ENCODE measurements at places on chromosomes 7 and 10.

GRCh38 chr7:28203508-28204240 lies 23.1 kb upstream of the JAZF1 start:
- no peak for DNase-seq

DNA sequence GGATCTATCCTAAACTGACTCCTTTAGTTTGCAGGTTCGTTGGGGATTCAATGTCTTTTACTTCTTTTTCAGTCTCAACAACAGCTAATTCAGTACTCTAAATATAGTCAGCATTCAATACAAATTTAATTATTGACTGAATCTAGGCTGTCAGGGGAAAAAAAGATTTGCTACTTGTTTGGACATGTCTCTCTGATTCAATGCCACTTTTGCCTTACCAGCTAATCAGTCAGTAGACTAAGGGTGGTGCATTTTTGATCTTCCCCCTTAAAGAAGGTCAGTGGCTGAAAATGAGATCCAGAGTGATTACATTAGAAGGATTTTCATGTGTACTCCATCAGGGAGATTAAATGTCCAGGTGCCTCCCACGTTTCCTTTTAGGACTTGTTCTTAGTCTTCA lies 145.1 kb downstream of the C1GALT1 start:
- no peak for DNase-seq

- DNase-seq = no peak
These were observed at the start of gene ABCB4 for GRCh38 chr7:87475359-87476178. ABCB4 (minus strand) TSS chr7:87475680; CDS start chr7:87475465, 215 bp downstream.

GRCh38 chr10:7942859-7943258 lies 111.6 kb upstream of the GATA3 start:
- no peak for DNase-seq

DNA sequence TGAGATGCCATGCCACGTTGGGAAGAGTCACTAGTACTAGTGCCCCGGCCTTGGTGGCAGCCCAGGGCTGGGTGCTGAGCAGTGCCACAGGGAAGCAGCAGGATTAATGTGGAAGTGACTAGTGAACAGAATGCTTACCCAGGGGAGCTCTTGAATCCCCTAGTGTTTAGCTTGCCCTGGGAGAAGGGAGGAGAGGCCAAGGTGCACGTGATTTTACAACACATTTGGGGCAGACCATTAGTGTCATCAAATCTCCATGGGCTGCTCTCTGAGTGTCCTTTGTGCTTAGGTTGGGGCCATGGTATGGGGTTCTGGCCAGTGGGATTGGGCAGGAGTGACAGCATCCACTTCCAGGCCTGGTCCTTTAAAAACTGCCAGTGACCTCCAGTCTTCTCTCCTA lies 37.5 kb downstream of the ARHGAP22 start:
- DNase-seq = no peak

- no peak for DNase-seq
These were observed 518.4 kb downstream of the CCSER2 start for GRCh38 chr10:84846658-84847316.

- no peak for DNase-seq
These were observed 6.8 kb downstream of the ORAI2 start for GRCh38 chr7:102439963-102440795.

GRCh38 chr7:36127075-36127740 lies 25.8 kb upstream of the EEPD1 start:
- no peak for DNase-seq

GRCh38 chr7:20176578-20177242 lies 40.5 kb downstream of the MACC1 start:
- no peak for DNase-seq

DNA sequence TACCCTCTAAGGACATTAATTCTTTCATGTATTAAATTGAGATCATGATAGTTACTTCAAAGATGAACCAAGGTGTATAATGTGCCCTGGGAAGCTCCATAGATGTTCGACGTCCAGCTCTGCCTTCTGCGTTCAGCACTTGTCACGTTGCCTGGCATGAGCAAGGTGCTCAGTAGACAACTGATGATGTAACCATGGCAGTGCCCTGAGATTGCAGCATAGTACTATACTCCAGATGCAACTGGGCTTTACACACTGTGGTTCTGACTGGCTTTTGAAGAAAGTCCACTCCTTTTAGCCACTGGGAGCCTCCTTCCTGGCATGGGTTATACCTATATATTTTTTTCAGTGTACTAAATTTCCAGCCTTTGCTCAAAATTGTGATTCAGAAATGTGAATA lies 355.8 kb upstream of the SORCS1 start:
- DNase-seq = no peak

- DNase-seq = no peak
These were observed 4.8 kb downstream of the IMPDH1 start for GRCh38 chr7:128404886-128405470.

DNA sequence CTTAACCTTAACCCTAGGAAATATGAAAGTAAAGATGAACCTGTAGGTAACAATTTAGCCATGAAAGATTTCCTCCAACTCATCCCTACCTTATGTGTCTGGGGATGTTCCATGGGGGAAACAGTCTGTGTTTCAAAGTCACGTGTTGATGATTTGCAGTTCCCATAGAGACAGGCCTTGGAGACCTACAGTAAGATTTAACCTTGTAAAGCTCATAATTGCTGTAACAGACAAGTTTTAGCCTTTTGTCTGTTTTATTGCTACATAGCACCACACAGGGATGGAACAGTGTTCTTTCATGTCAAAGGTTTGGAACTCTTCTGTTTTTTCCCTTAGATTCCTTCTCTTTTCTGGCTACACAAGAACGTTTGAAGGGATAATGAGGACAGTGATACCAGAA lies 35.2 kb upstream of the ITGA8 start:
- DNase-seq = no peak

- no peak for DNase-seq
These were observed 266 bp upstream of the MDFIC start for GRCh38 chr7:114921631-114922025.

GRCh38 chr7:33841705-33842129 lies 63.6 kb upstream of the BMPER start:
- DNase-seq = no peak

DNA sequence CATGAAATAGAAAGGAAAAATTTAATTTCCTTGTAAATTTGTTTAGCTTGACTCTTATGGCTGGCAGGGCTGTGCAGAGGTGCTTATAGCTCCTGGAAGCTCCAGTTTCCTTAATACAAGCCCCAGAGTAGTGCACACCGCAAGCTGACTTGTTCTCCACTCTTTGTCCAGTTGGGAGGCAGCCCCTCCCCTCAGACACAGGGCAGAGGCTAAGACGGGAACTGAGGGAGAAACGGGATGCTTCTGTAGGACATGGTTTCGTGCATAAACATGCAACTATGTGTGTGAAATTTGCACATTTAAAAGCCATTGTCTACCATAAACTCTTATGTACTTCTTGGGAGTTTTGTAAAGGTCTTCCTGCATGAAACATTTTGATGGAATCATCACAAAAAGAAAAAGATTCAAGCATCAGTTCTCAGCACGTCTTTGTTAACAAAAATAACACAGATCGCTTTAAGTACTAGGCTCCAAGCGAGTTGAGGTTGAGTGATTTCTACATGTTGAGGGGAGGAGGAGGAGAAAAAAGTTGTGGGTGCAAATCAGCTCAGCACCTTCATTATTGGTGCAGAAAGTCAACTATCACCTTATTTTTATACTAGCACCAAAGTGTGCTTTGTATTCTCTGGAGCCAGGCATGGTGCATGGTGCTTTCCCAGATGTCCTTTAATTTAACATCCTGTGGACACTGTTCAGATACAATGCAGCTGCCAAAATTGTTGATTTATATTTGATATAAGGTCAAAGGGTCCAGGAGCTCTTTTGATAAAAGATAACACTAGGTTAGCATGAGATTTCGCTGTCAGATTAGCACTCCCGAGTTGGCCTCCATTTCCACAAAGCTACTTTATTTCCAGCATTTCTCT lies 124.5 kb downstream of the CHN2 start:
- no peak for DNase-seq

- no peak for DNase-seq
These were observed 229.6 kb downstream of the BAMBI start for GRCh38 chr10:28906934-28907333.

- DNase-seq = no peak
These were observed 12.0 kb downstream of the EEPD1 start for GRCh38 chr7:36165059-36165458.

DNA sequence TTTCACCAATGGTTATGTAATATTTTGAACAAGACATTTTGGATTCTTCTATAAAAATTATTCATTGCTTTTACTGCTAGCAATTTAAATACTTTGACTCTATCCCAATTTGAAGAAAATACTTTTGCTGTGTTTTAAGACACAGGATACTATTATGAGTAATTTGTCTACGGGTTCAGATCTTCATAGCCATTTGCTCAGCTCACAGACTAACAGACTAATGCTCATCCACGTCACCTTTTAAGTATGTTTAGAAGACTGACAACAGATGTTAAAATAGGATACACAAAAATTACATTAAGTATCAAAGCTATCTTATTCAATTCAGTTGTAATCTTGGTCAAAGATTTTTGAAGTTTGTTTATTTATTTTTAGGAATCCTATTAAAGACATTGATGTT lies 251.3 kb upstream of the CHRM2 start:
- no peak for DNase-seq

DNA sequence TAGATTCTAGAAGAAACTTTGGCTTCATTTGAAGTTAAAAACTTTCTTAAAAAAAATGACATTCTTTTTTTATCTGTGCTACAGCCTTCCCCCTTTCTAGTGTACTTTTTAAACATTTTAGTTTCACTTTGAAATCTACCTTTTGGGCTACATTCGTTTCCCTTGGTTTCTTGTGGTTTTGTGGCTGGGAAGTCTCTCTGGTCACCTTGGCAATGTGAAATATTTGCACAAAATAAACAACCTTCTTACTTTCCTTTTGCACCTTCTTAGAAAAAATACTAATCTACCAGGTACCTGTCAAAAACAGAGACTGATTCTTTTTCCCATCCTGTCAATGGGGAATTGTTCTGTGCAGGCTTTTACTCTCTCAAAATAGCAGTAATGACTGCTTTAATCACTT lies 350.2 kb downstream of the GATA3 start:
- DNase-seq = no peak

DNA sequence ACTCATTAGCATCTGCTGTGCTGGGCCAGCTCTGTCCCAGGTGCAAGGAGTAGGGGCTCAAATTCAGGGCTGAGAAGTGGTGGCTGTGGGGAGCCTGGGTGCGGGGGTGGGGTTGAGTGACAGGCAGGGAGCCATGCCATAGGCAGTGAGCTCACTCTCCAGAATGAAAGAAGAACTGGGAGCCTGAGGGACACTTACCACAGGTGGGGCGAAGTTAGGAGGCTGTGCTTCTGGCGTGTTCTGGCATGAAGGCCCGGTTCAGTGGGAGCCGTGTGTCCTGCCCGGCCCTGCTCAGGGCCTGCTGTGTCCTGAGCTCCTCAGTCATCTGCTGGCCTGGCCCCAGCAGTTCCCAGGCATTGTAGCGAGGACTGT lies 62.5 kb downstream of the MKI67 start:
- no peak for DNase-seq

DNA sequence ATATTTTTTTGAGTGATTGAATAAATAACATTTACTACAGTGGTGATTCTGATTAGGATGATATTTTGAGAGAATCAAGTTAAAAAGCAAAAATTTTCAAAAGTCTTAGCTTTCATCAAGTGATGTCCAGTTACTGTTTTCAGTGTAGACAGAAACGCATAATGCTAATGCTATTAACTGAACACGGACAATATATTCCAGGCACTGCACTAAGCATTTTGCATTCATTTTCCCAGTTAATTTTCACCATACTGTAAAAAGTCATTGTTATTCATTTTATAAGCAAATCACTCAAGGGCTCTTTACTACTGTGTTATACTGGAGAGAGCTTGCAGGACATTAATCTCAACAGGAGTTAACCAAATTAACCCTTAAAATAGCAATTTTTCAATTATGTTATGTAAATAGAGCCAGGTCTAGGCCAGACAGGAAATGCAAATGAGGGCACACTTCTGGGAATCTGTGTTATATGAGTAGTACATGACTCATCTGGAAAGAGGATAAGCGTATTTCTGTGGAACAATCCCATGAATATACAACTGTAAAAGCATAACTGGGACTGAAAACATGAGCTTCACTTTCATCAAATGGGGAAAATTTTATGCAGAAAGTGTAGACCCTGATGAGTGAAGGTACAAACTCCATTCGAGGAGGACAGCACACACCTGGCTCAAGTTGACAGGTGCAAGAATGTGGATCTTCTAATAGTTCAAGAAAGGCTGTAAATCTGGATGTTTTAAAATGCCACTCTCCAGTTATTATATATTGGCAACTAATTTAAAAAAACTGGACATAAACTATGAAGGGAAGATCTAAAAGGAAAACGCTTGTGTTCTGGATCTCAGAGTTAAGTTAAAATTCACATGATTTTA lies 75.4 kb downstream of the ANK3 start:
- no peak for DNase-seq

- DNase-seq = no peak
These were observed 7.1 kb upstream of the ZNF212 start for GRCh38 chr7:149232362-149232761.

DNA sequence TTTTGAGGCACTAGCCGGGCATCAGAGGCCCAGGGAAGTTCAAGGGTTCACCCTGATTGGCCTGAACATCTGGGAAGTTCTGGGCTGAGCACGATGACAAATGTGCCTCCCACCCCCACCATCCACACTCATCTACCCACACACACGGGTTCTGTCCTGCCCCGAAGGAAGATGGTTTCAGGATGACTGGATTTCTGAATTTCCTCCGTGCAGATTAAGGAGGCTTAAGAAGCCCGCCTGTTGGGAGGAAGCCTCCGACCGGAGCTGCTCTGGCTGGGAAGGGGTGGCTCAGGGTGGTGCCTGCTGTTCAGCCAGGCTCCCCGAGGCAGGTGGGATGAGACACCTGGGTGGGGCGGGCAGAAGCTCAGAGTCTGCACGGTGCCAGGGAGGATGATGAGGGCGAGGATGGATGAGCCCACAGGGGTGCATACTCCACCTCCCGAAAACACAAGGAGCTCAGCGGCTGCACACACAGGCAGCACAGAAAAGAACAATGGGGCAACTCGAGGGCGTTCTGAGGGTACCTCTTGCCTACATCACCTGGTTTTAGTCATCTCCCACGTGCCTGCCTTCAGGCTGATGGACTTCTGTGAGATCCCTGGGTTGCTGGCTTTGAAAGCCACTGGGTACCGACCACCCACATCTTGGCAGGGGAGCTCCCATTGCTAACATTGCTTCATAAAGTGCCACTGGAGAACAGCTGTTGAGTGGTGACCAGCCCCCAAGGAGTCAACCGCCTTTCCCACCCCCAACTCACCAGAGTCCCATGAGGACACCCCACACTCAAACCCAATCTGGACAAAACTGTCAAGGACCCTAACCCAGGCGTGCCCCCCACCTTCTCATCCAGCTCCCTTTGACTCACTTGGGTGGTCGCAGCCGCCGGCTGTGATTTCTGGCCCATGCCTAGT lies 41.2 kb downstream of the CALML3 start:
- no peak for DNase-seq
